Right hindlimb (tissue), 1 donor: ENCODE measurements at places on chromosomes 16 and 17.

DNA sequence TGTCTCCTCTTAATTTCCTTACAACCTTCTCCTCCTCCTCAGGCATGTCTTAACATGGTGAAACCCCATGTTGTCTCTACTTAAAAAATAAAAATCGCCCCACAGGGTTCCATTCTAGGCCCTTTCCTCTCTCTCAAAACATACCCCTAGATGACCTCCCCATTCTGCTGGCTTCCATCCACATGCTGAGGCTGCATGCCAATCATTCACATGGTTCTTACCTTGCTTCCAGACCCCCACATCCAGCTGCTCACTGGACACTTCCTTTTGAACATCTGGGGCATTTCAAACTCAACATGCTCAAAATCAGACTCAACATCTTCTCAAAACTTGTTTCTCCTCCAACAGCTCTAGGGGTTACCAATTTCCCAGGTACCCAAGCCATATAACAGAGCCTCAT, 12.4 kb upstream of the CTCF start:
- no peak for DNase-seq

DNA sequence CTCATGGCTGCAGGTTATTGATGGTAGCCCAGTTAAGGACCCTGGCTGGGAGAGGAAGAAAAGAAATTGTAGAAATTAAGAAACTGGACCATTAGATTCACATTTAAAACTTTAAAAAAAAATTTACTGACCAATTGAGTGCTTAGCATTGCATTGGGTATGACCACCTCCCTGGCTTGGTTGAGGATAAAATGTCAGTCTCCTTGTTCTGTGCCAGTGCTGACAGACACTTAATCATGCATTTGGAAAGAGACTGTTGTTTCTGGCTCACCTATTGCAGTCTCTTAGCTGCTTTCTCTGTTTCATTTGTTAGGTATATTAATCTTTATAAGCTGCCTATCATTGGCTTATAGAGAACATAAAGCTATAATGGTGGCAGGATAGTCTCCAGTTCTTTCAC, 1.7 kb downstream of the MYH1 start:
- DNase-seq = no peak

GRCh38 chr16:86748652-86749051, 170.3 kb downstream of the FOXL1 start:
- DNase-seq = no peak

DNA sequence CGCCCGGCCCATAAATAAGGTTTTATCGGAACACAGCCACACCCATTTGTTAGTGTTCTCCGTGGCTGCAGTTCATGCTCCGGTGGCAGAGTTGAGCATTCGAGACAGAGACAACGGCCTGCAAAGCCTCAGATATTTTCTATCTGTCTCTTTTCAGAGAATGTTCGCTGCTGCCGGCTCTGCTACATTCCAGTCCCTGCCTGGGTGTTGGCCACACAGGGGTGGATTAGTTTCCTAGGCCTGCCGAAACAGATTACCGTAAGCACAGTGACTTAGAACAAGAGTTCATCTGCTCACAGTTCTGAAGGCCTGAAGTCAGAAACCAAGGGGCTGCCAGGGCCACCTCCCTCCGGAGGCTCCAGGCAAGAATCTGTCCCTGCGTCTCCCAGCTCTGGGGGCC, 19.1 kb upstream of the GSG1L start:
- DNase-seq = no peak

- no peak for DNase-seq
Measured at GRCh38 chr16:21622545-21622944, 23.2 kb downstream of the METTL9 start.
